ENCODE measurements at places on chromosomes 2 and 18. TPM values are rescaled to one million over a fixed set of nuclear protein-coding genes. Genes with fewer than 3 reads are reported as not detected.

VSNL1 gene
- total RNA-seq, result 21.2 TPM

AKAIN1 gene
- total RNA-seq, result not detected

DNA sequence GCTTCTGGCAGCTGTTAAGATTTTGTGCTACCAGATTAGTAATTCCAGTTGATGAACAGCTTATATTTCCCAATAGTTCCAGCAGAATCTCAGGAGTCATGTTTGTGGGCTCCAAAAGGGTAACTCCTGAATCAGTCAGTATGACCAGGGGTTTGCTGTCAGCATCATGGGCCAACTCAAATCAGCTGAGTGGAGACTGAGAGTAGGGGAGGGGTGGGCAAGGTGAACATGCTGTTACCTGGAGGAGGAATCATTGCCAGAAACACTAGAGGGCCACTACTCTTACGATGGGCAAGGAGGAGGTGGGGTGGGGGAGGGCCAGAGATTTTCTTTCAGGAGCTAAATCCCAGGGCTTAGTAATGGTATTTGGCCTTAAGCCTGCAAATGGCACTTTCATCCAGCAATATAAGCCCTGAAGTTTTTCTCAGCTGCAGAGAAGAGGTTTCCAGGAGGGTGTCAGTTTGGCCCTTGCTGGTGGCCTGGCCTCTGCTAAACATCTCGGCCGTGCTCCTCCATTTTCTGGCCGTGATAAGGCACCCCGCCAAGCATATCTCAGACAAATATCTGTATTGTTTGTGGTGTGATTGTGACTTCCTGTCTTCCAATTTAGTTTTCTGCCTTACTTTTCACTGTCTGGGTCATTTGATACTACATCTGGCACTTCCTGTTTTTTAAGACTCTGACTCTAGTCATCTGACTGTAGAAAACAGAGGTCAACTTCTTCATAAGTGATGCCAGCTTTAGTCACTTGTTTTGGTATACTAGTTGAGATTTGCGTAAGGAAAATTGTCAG, 120.5 kb upstream of the CXCR4 start:
- no peak overlapping the region for H3K4me3 ChIP-seq
- no peaks in the 10 kb centered on the region for H3K27me3 ChIP-seq
- no peaks in the 10 kb centered on the region for H3K36me3 ChIP-seq
- H3K4me1 ChIP-seq, result no peaks in the 10 kb centered on the region

DNA sequence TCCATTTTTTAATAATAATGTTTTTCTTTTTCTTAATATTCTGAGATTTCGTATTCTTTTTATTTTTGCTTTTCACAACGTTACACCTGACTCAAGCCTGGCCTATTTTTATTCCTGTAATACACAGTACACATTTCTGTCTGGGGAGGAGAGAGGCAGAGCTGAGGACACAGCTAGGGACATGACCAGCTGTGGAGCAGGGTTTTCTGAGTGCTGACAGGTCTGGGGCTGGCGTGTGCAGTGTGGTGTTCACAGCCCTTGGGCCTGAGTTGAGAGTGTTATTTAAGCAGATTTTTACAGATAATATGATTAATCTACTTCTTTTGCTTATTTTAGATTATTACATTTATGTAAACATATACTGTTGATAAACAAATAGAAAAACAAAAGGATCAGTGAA, 55.9 kb downstream of the ZAP70 start:
- H3K27me3 ChIP-seq, result no peaks in the 10 kb centered on the region
- DNase-seq, result no peak
- no peak overlapping the region for H3K4me3 ChIP-seq
- H3K27ac ChIP-seq, result peak overlapping the region; percentile 64

- no peaks in the 10 kb centered on the region for H3K27me3 ChIP-seq
- DNase-seq, result no peak
- H3K36me3 ChIP-seq, result no peaks in the 10 kb centered on the region
- no peak overlapping the region for H3K4me3 ChIP-seq
Observed at GRCh38 chr2:48312126-48312525, 217.8 kb upstream of the STON1 start.

SLC23A3 gene
- 0.30 TPM for total RNA-seq

GPR39 gene
- total RNA-seq, result not detected

DNA sequence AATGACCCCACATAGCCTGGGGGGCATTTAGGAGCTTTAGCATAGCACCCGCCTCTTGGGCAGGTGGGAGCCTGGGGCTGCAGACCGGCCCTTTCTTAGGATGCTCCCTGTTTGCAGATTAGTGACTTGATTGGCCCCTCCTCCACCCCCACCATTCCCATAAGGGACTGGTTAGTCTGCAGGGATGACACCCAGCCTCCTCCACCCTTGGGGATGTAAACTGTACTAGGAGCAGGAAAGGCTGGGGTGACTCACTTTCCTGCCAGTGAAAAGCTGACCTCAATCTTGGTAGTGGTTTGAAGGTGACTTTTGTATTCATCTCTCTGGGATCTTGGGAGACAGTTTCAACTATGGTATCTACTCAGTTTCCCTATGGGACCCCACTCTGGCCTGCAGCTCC, 24.2 kb downstream of the CTIF start:
- no peaks in the 10 kb centered on the region for H3K27me3 ChIP-seq
- H3K36me3 ChIP-seq, result no peaks in the 10 kb centered on the region
- peak overlapping the region; percentile 43 for H3K27ac ChIP-seq
- no peak for DNase-seq

NOL4 gene
- not detected for total RNA-seq

CDKL4 gene
- total RNA-seq, result 0.52 TPM

KCNJ3 gene
- 0.45 TPM for total RNA-seq

TM4SF20 gene
- total RNA-seq, result not detected

DNA sequence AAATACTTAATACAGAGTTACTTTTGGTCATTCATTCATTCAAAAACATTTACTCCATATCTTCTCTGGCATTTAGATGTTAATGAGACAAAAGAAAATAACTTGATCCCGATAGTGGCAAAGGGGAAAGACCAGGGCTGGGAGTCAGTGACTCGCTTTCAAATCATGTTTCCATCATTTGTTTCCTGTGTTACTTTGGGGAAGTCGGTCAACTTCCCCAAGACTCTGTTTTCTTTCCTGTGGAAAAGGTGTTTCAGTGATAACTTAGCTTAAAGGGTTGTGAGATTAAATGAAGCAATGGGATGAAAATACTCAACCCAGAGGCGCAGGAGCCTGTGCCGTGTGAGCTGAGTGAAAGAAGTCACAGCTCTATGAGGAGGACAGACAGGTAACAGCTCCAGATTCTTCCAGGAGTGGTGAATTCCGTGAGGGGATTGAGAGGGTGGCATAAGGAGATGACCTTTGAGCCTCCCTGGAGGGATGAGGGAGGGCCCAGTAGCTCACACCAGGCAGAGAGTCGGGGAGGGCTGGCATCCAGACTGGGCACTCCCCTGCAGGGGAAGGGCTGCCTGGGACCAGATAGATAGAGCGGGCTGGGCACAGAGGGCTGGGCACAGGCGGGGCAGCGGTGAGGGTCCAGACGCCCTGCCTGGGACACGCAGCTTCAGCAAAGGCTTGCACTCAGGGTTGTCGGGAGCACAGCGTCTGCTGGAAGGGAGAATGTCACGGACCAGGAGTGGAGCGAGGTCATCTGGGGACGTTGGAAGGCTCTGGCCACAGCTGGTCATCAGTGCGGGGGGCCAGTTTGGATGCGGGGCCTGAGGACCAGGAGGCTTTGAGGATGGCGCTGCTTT, 70.1 kb downstream of the TSHZ1 start:
- H3K4me1 ChIP-seq, result peaks cover 7% of the 10 kb centered on the region
- DNase-seq, result no peak
- peak overlapping the region; percentile 1 for H3K27ac ChIP-seq

- no peaks in the 10 kb centered on the region for H3K4me1 ChIP-seq
- H3K27me3 ChIP-seq, result no peaks in the 10 kb centered on the region
- no peak overlapping the region for H3K27ac ChIP-seq
- no peak for DNase-seq
Observed at GRCh38 chr2:127607399-127607908, 38.5 kb upstream of the GPR17 start.

GPR45 gene
- total RNA-seq, result not detected

DNA sequence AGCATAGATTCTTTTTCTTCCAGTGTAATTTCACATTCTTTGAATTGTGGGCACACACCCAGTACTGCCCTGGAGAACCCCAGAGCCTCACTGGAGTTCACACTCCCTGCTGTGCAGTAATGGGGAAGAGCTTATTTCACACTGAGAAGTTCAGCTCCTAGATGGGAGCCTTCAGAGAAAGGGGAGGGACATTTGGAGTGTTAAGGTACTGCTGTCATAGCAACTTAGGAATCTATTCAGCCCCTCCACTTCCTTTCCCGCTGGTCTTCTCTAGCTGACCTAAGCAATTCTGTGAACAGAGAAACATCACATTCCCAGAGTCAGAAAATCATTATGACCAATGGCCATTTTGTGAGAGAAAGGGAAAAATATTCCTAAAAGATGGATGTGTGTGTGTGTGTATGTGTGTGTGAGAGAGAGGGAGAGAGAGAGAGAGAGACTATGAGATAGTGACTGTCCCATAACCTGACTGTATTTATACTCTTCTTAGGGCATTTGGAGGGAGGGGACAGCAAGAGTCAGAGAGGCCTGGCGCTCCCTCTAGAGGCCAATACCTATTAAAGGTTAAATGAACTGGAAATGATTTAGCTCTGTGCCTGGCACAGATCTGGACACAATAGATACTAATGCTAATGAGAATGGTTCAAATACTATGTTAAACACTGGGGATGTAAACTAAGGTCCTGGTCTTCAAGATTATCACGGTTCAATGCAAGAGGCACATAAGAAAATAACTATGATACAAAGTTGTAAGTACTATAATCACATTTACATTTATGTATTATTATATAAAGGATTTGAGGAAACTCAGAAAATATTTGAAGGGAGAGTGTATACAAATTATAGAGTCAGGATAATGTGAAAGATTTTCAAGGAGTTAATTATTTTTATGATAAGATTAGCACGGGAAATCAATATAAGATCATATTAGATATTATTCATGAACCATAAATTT, 41.5 kb upstream of the RPE start:
- peak; percentile 21 for DNase-seq
- no peaks in the 10 kb centered on the region for H3K27me3 ChIP-seq
- H3K4me3 ChIP-seq, result no peak overlapping the region
- H3K4me1 ChIP-seq, result no peaks in the 10 kb centered on the region

- H3K4me1 ChIP-seq, result no peaks in the 10 kb centered on the region
- peaks cover 30% of the 10 kb centered on the region for H3K27me3 ChIP-seq
- no peaks in the 10 kb centered on the region for H3K36me3 ChIP-seq
Observed at GRCh38 chr2:3692375-3692774, 11.0 kb upstream of the DCDC2C start.

DNA sequence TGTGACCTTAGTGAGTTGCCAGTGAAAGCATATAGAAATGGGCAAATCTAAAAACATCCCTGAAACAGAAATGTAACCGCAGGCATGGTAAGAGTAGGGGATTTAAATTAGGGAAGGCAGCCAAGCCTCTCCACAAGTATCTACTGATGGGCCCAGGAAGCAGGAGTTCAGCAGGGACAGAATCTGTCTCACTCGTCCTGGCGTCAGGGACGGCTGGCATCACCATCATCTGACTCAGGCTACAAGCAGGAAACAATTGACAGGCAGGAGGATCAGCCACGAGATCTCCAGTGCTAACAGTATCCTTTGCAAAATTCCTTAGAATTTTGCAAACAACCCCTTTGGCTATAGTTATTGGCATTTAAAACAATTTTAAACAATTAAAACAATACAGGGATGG, 61.3 kb downstream of the SMAD4 start:
- H3K4me1 ChIP-seq, result no peaks in the 10 kb centered on the region
- no peak overlapping the region for H3K4me3 ChIP-seq
- no peaks in the 10 kb centered on the region for H3K36me3 ChIP-seq
- no peak for DNase-seq
- H3K27me3 ChIP-seq, result no peaks in the 10 kb centered on the region

GRCh38 chr2:12555012-12555645, 161.6 kb upstream of the TRIB2 start:
- peaks cover 14% of the 10 kb centered on the region for H3K4me1 ChIP-seq
- no peak for DNase-seq
- no peaks in the 10 kb centered on the region for H3K36me3 ChIP-seq
- no peak overlapping the region for H3K4me3 ChIP-seq
- H3K27ac ChIP-seq, result peak overlapping the region; percentile 24

GRCh38 chr2:199756211-199756610, 94.8 kb downstream of the FTCDNL1 start:
- no peak overlapping the region for H3K27ac ChIP-seq
- no peaks in the 10 kb centered on the region for H3K36me3 ChIP-seq
- no peak overlapping the region for H3K4me3 ChIP-seq

- no peak overlapping the region for H3K27ac ChIP-seq
- H3K27me3 ChIP-seq, result no peaks in the 10 kb centered on the region
- H3K36me3 ChIP-seq, result no peaks in the 10 kb centered on the region
- no peaks in the 10 kb centered on the region for H3K4me1 ChIP-seq
- H3K4me3 ChIP-seq, result no peak overlapping the region
Observed at GRCh38 chr2:164542581-164543021, 78.7 kb downstream of the GRB14 start.

TET3 gene
- 3.3 TPM for total RNA-seq

DNA sequence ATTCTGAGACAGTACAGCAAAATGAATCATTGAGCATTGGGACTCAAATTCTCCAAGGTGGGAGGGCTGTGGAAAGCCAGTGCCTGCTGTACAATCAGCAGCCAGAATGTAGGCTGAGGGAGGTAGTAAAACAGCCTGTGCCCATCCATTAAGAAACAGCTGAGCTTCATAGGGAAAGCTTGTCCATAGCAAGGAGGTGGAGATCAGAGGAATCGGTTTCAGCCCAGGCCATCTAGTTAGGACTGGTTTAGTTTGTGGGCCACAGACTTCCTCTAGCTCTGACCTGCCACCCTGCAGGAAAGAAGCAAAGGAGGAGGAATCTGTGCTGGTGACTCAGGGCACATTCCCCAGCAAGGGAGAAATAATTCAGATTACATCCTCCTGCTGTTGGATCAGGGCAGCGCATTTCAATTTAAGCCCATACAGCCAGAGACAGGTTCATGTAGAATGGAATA, 333.4 kb downstream of the SETBP1 start:
- no peak overlapping the region for H3K27ac ChIP-seq
- DNase-seq, result no peak
- no peak overlapping the region for H3K4me3 ChIP-seq
- H3K36me3 ChIP-seq, result no peaks in the 10 kb centered on the region
- no peaks in the 10 kb centered on the region for H3K4me1 ChIP-seq

DNA sequence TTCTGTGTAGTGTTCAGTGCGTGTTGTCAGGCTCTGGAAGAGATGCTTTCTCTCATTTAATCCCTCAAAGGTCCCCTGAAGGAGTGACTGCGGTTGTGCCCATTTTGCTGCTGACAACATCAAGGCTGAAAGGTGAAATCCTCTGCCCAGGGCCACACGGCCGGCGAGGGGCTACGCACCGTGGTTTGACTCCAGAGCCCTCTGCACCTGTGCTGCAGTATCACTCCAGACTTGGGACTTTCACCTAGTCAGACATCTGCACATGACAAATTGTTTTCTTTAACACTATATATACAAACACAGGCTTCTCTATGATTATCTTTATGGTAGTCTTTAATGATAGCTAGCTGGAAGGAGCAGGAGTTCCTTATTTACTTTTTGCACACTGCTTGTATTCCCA, 90.2 kb downstream of the ARMC9 start:
- H3K36me3 ChIP-seq, result no peaks in the 10 kb centered on the region
- no peak overlapping the region for H3K27ac ChIP-seq
- no peaks in the 10 kb centered on the region for H3K4me1 ChIP-seq
- DNase-seq, result no peak
- H3K27me3 ChIP-seq, result no peaks in the 10 kb centered on the region

GRCh38 chr2:191954451-191954850, 107.6 kb upstream of the CAVIN2 start:
- no peak overlapping the region for H3K27ac ChIP-seq
- H3K4me3 ChIP-seq, result no peak overlapping the region
- no peaks in the 10 kb centered on the region for H3K36me3 ChIP-seq
- DNase-seq, result no peak
- H3K27me3 ChIP-seq, result no peaks in the 10 kb centered on the region

CYP27C1 gene
- total RNA-seq, result not detected

All from heart right ventricle (tissue), 16 donors.